Memory B cell (primary cell): ENCODE measurements at places on chromosomes 4 and X.

GRCh38 chr4:79164907-79165610 is 160.8 kb downstream of the NAA11 start:
- DNase-seq: no peak

- DNase-seq: no peak
These were observed 2.4 kb downstream of the DNAJB14 start for GRCh38 chr4:99943904-99944437.

GRCh38 chr4:150056569-150056968 is 21.7 kb upstream of the DCLK2 start:
- DNase-seq: no peak

GRCh38 chr4:93320356-93320755 is 508.2 kb upstream of the ATOH1 start:
- DNase-seq: no peak

GRCh38 chr4:167114416-167114971 is 119.8 kb downstream of the SPOCK3 start:
- DNase-seq: no peak

DNA sequence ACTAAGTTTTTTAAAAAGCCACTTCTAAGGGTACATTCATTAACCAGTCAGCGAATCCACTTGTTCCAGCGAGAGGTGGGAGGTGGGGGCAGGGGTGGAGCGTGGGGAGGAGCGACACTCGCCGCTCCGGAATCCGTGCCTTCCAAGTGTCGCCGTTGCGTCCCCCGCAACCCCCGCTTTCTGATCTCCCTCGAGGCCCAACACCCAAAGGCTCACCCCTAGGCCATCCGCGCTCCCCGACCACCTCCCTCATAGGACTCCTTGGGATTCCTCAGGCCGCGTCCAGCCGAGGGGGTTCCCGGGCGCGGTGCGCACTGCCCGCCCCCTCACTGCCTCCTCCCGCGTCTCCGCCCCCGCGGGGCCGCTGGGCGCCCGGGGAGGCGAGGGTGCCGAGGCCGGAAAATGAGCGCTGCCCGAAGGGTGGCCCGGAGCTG is 108.1 kb upstream of the STOX2 start:
- DNase-seq: no peak

DNA sequence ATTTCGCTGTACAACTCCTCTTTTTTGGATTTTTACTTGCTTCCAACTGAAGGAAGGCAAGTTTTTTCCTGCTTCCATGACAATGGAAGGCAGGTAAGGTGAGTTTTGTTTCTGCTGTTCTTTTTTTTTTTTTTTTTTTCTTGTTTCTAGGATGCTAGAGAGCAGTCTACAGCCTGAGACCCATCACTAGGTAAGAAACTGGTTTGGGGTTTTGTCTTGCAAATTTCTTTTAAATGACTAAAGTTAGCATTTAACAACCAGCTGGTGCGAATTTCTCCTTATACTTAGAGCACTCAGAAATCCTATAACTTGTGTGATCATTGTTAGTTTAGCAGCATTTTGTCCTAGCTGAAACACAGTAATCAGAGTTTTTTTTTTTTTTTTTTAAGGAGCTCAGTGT is 378.4 kb upstream of the CNKSR2 start:
- DNase-seq: no peak

DNA sequence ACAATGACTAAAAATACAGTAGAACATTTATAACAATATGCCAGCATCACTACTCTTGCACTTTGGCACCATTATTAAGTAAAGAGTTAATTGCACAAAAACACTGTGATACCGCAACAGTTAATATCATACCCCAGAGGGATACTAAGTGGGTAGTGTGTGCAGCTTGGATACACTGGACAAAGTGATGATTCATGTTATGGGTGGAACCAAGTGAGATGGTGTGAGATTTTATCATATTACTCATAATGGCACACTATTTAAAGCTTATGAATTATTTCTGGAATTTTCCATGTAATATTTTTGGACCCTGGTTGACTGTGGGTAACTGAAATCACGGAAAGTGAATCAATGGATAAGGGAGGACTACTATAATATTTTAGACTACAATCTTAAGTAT is 265.3 kb downstream of the PCDH18 start:
- no peak for DNase-seq

- DNase-seq: no peak
These were observed 206.6 kb downstream of the ARHGAP10 start for GRCh38 chr4:147938496-147938895.

DNA sequence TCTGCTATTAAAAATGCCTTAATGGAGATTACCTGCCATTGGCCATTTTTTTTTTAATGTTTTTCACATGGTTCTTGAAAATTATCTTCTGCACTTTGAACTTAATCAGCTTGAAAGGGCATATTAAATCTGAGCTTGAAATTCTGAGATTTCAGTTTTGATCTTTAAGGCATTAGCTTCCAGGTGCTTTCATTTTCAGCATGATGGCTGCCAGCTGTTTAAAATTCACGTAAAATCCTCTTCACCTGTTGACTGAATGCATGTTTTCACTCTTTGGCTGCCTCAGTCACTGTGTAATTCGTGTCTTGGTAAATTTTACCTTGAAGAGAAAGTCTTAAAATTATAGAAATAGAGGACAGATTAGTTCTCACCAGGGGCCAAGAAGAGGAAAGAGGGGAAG is 39.6 kb downstream of the SMAD1 start:
- DNase-seq: no peak

GRCh38 chrX:36856849-36857248 is 151.3 kb upstream of the FAM47C start:
- DNase-seq: no peak

DNA sequence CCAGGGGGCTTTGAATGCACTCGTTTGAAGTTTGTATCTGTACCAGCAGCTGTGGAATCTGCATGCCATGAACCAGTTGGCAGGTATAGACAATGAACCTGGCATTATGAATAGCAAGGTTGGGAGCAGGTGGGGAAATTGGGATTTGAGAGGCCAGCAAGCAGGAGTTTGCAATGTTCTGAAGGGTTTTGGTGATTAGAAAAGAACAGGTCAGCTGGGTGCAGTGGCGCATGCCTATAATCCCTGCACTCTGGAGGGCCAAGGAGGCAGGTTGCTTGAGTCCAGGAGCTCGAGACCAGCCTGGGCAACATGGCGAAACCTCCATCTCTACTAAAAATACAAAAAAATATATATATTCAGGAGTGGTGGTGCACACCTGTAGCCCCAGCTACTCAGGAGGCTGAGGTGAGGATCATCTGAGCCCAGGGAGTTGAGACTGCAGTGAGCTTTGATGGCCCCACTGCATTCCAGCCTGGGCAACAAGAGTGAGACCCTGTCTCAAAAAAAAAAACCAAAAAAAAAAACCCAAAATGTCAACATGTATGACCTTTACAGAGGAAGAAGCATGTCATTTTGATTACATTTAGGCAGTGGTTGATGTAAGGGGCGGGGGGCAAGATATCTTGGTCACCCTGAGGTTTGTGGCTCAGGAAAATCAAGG is 63.9 kb downstream of the TSC22D3 start:
- DNase-seq: peak; percentile 22

GRCh38 chrX:40891798-40892197 is 156.5 kb upstream of the MED14 start:
- no peak for DNase-seq

GRCh38 chrX:115582616-115583495 is 21.9 kb downstream of the PLS3 start:
- DNase-seq: no peak

DNA sequence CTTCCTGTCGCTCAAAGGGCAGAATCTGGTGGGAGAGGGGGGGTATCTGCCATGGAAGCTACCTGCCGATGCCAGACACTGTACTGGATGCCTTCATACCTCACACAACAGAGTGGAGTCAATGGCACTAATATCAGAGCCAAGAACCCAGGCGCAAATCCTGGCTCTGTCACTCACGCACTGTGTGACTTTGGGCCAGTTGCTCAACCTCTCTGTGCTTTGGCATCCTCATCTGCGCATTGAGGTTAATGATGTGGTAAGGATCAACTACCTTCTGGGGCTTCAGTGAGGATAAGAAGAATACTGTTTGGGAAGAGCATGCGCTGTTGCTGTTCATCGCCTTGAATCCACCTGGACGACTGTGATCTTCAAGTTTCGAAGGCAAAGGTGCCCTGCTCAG is 70.6 kb downstream of the PPP2R2C start:
- no peak for DNase-seq

- DNase-seq: peak; percentile 18
These were observed 80.3 kb upstream of the LSM6 start for GRCh38 chr4:146095091-146095690.

DNA sequence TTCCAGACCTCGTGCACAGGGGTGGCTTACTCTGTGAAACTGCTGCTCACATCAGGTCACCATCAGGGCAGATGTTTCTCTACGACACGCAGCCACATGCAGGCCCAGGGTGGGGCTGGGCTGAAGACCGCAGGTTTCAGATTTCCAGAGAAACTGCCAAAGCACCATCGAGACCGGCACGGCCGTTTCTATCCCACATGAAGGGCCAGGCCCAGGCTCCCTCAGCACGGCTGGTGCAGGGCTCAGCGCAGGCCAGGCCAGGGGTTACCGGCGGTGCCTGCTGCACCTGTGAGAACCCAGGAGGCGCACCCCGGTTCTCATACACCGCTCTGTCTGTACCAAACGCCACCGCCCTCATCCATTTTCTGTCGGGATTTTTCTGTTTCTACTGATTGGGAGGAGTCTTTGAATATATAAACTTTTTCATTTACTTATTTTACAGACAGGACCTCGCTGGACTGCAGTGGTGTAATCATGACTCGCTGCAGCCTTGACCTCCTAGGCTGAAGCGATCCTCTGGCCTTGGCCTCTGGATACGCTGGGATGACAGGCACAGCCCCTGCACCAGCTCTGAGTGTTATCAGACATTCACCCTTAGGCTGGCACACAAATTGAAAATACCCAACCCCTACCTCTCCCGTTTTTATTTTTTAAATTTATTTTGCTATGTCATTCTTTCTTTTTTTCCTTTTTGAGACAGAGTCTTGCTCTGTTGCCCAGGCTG is 17.1 kb downstream of the CTBP1 start:
- DNase-seq: no peak

- DNase-seq: no peak
These were observed 194.6 kb upstream of the STK26 start for GRCh38 chrX:131828482-131828881.

DNA sequence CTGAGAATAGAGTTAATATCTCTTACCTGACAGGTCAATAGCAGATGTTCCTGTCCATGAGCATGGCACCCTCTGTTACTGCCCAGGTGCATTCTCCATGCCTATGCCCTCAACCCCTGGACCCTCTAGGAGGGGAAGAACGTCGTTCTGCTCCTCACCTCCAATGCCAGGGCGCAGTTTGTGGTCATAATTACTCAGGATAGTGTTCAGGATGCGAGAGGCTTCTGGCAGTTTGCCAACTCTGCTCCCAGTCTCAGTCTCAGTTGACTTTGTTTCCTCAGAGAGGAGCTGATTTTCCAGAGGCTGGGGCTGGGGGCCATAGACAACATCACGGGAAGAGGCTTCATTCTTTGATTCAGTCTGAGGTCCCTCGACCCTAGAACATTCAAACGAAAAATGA is 4.4 kb downstream of the GABRE start:
- DNase-seq: no peak

GRCh38 chr4:65437102-65437501 is 233.2 kb downstream of the EPHA5 start:
- DNase-seq: no peak

GRCh38 chrX:123274796-123275195 is 90.7 kb downstream of the GRIA3 start:
- DNase-seq: no peak

DNA sequence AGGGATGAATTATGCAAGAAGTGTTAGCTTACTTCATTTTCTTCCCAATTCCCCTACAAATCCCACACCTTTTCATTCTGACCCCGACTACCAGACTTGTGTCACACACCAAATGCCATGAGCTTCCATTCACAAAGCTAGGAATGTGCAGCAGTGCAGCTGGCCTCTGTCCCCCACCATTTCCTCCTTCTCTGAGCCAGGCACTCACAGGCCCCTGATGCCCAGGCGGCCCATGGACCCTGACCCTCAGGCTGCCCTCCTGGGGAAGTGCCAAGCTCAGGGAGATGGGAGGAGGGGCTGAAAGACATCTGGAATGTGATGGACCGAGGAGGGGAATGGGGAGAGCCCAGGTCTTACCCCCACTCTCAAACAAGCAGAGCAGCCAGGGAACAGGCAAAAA is 67.0 kb upstream of the BCOR start:
- no peak for DNase-seq

GRCh38 chrX:121782544-121782943 is 735.1 kb downstream of the GLUD2 start:
- no peak for DNase-seq

- DNase-seq: no peak
These were observed 37.2 kb downstream of the GUCY1B1 start for GRCh38 chr4:155795991-155796390.

DNA sequence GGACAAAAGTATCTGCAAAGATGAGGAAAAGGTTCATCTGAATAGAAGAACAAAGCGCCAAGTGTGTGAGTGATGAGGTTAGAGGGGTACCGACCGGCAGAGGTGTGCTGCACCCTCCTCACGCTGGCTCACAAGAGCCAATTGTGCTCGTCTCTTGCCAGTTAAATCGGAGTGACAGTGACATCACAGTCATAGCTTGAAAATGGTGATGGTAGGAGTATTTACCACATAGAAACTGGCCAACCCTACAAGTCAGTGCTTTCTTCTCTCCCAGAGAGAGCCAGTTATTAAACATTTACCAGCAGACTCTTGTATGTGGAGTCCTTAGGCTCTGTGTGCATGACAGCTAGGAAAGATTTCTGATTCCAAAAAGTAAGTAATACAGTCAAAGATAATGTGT is 32.4 kb downstream of the CLDN22 start:
- no peak for DNase-seq

DNA sequence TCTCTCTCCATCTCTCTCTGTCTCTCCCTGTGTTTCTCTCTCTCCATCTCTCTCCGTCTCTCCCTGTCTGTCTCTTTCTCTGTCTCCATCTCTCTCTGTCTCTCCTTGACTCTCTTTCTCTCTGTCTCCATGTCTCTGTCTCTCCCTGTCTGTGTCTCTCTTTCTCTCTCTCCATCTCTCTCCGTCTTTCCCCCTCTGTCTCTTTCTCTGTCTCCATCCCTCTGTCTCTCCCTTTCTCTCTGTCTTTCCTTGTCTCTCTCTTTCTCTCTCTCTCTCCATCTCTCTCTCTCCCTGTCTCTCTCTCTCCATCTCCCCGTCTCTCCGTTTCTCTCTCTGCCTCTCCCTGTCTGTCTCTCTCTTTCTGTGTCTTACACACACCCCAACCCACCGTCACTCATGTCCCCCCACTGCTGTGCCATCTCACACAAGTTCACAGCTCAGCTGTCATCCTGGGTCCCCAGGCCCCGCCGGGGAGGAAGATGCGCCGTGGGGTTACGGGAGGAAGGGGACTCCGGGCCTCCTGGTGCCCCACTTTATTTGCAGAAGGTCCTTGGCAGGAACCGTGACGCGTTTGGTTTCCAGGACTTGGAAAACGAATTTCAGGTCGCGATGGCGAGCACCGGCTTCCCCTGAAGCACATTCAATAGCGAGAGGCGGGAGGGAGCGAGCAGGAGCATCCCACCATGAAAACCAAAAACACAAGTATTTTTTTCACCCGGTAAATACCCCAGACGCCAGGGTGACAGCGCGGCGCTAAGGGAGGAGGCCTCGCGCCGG is 1.2 kb upstream of the SHOX start:
- no peak for DNase-seq

GRCh38 chr4:100086766-100087431 is 103.4 kb downstream of the DDIT4L start:
- DNase-seq: no peak

- DNase-seq: no peak
These were observed 913.9 kb upstream of the NDST4 start for GRCh38 chr4:116027311-116027710.
